ENCODE measurements at places on chromosomes 13 and 19.

DNA sequence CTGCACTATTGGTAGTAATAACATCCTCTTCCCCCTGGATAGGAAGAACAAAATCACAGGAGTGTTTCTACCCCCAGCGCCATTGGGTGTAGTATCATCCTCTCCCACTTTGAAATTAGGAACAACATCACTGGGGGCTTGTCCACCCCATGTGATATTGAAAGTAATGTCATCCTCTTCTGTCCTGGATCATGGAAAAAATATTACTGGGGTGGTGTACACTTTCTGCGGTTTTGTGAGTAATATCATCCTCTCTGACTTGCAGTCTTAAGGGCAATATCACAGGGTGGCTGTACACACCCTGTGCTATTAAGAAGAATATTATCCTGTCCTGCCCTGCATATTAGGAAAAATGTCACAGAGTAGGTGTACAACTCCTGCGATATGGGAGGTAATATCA, 4.9 kb upstream of the RGCC start:
- no peak for DNase-seq

DNA sequence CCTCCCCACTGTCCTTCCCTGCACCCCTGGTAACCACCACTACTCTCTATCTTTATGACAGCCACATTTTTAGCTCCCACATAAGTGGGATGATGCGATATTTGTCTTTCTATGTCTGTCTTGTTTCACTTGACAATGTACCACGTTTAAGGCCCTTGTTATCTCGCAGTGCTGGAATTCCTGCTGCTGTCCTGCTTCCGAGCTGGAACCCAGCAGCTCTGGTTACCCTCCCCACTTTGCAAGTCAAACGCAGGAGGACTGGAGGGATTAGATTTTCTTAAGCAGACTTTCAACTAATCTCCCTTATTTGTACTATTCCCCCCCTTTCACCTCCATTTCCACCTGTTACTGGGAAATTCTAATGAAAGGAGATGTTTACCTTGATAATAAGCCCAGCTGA, 59.1 kb upstream of the PDX1 start:
- no peak for DNase-seq

GRCh38 chr13:111011899-111012298, 97.0 kb upstream of the ANKRD10 start:
- DNase-seq: no peak

- DNase-seq: peak; percentile 53
These were observed 1.4 kb downstream of the ARHGEF18 start for GRCh38 chr19:7349961-7350711.

GRCh38 chr13:27708325-27708724, 84.0 kb upstream of the GSX1 start:
- DNase-seq: no peak

DNA sequence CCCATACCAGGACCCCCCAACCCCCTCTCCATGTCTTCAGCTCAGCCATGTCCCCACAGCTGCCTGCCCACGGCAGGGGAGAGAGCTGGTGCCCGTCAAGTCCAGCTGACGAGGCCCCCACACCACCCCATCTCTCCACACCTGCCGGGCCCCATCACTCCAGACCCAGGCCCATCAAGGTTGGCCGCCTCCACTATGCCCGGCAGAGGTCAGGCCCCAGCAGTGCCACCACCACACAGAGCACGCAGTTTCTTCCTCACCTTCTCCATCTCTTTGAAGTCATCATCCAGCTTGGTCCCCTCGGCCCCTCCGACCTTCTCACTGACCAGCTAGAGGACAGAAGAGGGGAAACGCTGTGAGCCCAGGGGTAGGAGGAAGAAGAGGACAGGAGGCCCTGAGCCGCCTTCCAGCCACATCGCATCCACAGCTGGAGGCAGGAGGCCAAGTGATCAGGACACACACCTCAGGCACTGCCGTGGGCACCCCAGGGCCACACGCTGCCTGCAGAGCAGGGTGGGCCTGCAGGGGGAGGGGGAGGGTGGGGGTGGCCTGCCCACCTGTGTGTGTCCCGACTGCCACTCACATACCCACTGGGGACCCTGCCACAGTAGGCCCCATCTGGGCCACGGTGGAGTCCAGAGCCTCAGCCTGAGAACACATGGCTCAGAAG, 23.4 kb downstream of the MPND start:
- no peak for DNase-seq

GRCh38 chr13:48405875-48406274, 7.0 kb downstream of the LPAR6 start:
- DNase-seq: peak; percentile 24

Measured in CD4-positive, alpha-beta T cell treated with Interleukin-15 for 4 hours (primary cell).